ENCODE measurements at places on chromosomes 13 and 19.
A peak's percentile ranks its signal among the peaks of the same experiment; 100 is the strongest.

- no peak for DNase-seq
Observed at GRCh38 chr19:35018379-35018778, 11.9 kb upstream of the SCN1B start.

- peak; percentile 68 for DNase-seq
Observed at GRCh38 chr19:38852231-38853044, 2.7 kb upstream of the HNRNPL start.

GRCh38 chr13:31909864-31910551 lies 121.6 kb upstream of the FRY start:
- peak; percentile 66 for DNase-seq

DNA sequence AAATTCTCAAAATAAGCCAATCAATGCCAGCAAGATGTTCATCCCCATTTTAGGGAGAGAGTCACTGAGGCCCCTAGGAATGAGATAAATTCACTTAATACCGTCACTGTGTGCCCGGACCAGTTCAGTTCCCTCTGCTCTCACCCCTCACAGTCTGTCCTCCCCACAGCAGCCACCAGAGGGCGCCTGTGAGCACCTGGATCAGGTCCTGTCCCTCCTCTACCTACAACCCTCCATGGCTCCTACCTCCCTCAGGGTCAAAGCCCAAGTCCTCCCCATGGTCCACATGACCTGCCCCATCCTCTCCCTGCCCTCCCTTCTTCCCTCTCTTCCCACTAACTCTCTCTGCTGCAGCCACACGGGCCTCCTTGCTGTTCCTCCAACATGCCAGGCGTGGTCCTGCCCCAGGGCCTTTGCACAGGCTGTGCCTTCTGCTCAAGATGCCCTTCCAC lies 42.0 kb upstream of the NFIC start:
- peak; percentile 85 for DNase-seq

DNA sequence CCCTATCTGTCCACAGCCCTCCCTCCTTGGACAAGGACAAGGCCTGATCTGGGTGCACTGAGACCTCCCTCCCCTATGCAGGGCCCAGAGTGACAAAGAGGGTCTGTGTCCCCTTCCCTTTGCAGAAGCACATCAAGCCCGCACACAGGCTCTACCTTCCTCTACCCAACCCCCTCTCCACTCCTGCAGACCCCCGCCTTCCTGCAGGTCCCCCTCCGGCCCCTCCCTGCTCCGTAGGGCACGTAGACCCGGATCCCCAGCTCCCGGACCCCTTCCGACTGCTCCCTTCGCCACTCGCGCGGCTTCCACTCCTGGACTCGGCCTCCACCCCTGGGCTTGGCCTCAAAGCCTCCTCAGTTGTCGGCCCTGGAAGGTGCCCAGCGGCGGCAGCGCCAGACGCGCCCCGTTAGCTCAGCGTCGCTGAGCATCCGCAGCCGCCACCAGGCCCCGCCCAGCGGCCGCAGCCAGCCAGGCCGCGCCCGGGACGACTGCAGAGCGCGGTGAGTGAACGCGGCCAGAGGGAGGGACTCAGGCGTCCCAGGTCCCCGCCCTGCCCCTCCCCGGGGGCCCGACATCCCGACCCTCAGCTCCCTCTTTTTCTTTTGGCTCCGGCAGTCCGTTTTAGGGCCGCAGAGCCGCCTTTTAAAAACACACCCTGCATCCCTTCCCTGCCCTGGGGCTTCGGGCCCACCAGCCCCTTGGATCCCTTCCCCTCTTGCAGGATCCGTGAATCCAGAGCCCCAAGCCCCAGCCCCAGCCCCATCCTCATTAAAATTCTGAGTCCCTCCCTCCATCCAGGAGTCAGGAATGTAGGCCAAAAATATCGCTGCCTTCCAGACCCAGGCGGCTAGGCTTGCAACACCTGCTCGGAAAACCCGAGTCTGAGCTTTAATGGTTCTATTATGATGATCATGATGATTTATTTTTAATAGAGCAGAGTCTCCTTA lies 1.5 kb upstream of the MYADM start:
- DNase-seq = peak; percentile 79

- no peak for DNase-seq
Observed at GRCh38 chr19:13962699-13963602, 10.6 kb downstream of the DCAF15 start.

DNA sequence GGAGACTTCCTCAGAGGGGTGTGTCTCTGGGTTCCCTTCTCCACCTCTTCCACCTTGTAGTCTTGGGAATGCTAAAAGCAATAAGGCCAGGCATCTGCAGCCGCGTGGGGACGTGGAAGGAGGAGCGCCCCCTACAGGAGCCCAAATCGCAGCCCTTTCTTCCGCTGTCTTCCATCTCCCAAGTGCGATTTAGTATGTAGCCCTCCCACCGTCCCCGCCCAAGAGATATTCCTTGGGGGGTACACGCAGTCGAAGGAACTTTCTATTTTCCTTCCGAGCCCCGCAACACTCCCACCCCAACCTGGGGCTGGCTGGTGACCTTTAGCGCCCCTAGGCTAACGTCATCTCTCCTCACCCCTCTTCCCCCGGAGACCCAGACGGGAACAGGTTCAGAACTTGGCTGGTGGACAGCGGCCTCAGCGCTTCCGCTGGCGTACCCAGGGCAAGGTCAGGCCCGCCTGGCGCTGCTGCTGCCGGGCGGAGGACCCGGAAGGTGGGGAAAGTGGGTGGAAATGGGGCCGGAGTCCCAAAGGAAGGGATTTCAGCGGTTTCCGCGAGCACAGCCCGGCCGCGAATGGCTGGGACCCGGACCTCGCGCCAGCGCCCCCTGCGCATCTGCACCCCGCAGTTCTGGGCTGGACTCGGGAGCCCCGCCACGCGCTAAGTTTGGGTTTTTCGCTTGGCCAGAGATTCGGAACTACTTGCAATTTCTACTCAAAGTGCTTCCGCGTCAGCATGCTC lies 2.1 kb upstream of the PCDH8 start:
- peak; percentile 75 for DNase-seq

DNA sequence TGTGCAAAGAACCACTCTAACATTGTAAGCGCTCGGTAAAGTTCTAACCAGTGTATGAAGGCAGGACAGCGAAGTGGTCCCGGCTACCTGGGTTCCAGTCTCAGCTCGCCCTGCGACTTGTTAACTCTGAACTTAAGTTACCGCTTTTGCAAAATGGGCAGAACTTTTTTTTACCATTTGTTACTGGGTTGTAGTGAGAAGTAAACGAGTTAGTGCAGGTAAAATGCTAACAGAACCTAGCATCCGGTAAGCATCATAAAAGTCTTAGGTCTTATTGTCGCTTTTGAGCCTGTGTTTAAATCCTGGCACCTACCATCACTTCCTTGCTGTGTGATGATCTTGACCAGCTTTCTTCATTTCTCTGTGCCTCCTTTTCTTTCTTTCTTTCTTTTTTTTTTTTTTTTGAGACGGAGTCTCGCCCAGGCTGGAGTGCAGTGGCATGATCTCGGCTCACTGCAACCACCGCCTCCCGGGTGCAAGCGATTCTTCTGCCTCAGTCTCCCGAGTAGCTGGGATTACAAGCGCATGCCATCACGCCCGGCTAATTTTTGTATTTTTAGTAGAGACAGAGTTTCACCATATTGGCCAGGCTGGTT lies 734 bp upstream of the TRMT1 start:
- no peak for DNase-seq

GRCh38 chr13:35347679-35348205 lies 128.7 kb downstream of the MAB21L1 start:
- DNase-seq = no peak

GRCh38 chr19:13350759-13351158 lies 155.5 kb downstream of the CACNA1A start:
- no peak for DNase-seq

- no peak for DNase-seq
Observed at GRCh38 chr19:18611327-18612050, 1.2 kb upstream of the TMEM59L start.

DNA sequence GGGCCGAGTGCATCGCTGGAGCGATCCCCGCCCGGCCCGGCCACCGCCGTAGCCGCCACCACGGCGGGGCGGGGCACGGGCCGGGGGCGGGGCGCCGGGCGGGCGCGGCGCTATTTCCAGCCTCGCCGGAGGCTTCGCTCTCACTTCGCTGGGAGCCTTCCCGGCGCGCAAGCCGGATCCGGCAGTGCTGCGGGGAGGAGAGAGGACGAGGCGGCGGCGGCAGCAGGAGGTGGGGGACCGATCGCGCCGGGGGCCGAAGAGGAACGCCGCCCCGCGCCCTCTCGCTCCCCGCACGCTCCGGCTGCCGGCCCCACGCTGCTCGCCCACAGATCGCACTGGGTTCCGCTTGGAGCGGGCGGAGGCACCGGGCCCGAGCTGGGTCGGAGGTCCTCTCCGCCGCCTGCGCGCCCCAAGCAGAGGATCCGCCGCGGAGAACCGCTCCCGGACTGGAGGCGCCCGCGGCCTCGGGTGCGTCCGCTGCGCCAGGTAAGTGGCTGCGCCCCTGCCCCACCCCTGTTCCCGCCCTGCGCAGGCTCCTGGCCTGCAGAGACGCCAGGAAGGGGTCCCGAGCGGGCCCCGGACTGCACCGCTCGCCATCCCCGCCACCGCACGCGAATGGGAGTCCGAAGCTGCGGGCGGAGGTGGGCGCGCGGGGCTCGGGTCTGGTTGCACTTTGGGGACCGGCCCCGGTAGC lies at the start of gene CHST8:
Gene CHST8, plus strand, starts transcription at position 143 of the 694 bp plus-strand sequence. CDS start 67,309 bp downstream, outside the sequence.
- DNase-seq = no peak

- DNase-seq = no peak
Observed at GRCh38 chr19:56841193-56841543, 642 bp upstream of the PEG3 start.

DNA sequence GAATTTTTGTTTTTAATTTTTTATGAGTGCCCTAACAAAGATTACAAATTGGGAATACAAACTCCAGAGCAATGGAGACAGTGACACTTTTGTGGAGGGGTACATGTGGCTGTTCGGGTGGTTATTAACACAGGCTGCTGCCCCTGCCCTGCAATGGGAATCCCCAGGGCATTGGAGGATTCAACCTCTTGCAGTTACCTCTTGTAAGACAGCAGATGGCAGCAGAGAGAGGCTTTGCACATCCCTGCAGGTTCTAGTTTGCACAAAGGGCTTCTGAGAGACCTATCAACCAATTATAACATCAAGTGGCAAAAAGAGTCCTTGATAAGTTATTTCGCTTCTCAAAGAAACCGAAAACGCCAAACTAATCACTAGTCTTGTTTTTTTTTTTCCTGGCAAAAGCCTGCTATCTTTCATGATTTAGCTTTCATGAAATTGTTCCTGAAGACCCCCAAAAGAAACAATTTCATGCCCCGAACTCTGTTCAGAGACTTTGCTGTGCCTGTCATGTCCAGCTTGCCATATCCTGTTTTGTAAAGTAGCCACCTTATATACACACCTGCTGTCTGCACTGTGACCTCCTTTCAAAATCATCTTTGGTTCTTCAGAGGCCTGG lies 10.4 kb downstream of the GJB2 start:
- DNase-seq = peak; percentile 60

DNA sequence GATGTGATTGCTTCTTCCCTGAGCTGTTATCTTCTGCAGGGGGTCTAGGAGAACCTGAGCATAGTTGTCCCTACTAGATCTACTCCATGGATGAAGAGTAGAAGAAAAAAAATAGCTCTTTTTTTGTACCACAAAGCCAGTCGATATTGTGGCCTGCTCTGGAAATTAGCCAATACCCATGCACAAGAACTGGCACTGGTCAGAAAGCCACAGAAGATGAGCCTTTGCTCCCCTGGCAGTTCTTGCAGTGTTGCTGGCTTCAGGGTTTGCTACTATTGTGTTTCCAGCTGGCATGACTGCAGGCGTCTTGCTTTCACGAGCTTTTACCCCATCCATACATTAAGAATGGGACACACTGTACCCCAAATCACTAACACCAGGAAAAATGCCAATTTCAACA lies 547.7 kb upstream of the KLF12 start:
- DNase-seq = no peak

DNA sequence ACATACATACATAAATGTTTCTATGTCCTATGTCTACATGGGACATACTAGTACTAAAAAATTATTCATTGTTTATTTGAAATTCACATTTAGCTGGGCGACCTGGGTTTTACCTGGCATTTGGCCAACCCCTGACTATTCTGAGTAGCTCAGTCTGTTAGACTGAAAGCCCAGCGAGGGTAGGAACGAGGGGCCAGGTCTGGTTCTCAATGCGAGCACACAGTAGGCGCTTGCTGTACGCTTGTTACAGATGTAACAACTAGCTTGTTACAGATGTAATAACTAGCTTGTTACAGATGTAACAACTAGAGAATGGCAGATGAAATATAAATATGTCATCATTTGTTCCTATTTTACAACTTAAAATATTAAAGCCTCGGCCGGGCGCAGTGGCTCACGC lies 920 bp upstream of the ANO8 start:
- no peak for DNase-seq

GRCh38 chr13:113238536-113238935 lies 29.1 kb downstream of the CUL4A start:
- DNase-seq = no peak

DNA sequence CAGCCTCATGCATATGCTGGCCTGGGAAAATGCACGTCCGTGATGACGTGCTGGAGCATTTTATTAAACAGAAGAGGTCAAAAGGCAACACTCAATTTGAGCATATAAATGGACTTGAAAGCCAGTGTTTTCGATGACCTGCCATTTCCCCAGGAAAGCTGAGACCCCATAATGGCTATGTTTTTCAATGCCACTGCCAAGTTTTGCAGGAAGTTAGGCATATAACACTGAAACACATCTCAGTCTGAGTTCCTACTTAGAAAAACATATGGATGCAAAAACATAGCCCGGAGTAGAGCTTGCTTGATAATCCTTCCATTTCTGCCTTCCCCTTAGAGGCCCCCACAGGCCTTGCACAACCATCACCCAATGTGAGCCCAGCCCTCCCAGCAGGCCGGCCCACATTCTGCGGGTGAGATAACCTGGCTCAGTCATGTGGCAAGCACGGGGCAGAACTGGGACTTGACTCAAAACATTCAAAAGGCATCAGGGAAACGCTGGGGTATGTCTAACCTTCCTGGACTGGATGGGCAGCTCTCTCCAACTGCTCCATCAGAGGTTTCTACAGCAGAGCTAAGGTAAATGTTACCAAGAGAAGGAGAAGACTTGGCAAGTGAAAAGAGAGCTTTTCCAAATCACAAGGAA lies 24.9 kb downstream of the EPS15L1 start:
- peak; percentile 37 for DNase-seq

DNA sequence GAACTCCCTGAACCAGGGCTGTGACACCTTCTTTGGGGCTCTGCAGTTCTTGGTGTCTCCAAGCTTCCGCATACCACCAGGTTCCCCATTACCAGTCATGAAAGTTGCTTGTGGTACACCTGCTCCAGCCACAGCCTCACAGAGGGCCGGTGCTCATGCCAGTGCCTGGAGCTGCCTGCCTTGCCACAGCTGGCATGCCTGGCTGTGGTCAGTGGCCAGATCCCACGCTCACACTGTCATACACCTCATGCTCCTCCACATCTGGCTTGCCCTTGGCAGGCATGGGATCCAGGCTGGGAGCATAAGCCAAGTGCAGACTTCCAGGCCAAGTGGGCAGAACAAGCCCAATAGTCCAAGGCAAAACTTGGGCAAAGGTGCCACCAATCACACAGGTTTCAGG lies 1054.9 kb downstream of the SLITRK5 start:
- no peak for DNase-seq

DNA sequence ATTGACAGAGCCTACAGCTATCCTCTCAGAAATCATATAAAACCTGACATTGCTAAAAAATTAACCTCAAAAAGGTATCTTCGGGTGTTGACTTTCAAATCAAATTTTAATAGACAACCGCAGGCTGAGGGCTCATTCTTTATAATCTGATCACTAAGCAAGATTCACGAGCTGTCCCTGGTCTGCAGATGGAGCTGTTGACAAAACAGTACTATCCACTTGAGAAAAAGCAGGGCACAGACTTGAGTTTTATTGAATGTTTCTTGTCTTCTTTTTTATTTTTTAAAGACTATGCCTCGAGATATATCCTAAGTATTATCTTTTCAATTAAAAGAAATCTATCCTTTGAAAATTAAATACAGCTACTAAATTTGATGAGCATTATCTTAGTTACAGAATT lies 540.5 kb downstream of the PCDH9 start:
- no peak for DNase-seq

- no peak for DNase-seq
Observed at GRCh38 chr13:60134376-60134775, 29.4 kb downstream of the DIAPH3 start.
